GM23248 (cell line): ENCODE measurements at places on chromosomes 1 and 21.

DNA sequence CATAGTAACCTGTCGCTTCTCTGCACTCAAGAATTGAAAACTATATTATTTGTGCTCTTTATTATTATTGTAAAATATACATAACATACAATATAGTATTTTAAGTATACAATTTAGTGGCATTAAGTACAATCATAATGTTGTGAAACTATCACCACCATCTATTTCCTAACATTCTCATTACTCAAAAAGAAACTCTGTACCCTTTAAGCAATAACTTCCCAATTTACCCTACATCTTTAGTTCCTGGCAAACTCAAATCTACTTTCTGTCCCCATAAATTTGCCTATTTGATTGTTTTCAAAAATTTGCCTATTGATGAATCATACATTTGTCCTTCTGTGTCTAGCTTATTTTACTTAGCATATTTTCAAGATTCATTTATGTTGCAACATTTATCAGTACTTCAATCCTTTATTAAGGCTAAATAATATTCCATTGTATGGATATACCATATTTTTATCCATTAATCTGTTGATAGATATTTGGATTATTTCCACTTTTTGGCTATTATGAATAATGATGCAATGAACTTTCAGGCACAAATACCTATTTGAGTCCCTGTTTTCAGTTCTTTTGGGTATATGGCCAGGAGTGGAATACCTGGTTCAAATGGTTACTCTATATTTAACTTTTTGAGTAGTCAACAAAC is 99.6 kb upstream of the DMRTA2 start:
- DNase-seq: no peak

DNA sequence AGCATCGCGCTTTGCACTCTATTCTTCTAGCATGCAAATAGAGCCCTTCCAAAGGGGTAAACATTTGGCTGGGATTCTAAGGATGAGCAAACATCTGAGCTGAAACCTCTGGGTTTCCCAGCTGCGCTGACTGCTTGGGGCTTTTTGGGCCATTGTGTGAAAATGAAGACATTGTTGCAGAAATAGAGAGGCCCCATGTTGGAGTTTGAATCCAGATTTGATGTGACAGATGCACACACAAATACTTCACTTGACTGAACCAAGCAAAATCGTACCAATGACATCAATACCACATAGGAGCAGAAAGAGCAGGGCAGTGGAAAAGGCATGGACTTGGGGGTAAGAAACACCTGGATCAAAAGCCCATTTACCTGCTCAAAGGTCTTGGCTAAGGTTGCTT is 144.6 kb upstream of the HMGB4 start:
- no peak for DNase-seq

- peak; percentile 1 for DNase-seq
Measured at GRCh38 chr1:102790997-102791396, 317.3 kb downstream of the COL11A1 start.

GRCh38 chr1:58718435-58718834 is 18.6 kb upstream of the MYSM1 start:
- peak; percentile 18 for DNase-seq

GRCh38 chr1:59079434-59080140 is 217.3 kb upstream of the FGGY start:
- DNase-seq: peak; percentile 53

- no peak for DNase-seq
Measured at GRCh38 chr1:173580658-173581057, 22.2 kb downstream of the SLC9C2 start.

DNA sequence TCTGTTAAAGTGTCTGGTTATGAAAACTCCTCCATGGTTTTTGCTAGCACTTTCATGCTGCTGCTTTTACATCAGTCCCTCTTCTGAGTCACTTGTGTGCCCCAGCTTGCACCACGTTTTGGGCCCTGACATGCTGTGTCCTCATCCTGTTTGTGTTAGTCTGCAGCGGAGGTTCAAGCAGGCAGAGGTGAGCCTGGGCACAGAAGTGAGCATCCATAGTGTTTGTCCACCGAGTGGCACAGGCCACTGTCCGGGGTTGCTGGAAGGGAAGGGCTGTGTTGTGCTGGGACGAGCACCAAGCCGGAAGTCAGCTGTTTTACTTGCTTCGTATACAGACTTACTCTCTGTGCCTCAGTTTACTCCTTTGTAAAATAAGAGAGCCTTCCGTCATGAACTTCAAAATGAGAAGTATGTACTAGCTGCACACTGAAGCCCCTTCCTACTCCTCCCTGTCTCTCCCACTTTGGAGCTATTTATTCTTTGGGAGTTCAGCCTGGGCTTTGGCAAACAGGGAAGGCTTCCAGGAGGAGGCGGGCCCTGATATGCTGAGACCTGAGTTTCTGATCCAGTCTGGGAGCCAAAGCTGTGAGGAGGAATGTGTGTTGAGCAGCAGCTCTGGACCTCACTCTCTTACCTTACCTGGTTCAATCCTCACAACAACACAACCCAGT is 10.7 kb upstream of the LAPTM5 start:
- no peak for DNase-seq

GRCh38 chr1:108041360-108042142 is 76.6 kb upstream of the VAV3 start:
- no peak for DNase-seq

DNA sequence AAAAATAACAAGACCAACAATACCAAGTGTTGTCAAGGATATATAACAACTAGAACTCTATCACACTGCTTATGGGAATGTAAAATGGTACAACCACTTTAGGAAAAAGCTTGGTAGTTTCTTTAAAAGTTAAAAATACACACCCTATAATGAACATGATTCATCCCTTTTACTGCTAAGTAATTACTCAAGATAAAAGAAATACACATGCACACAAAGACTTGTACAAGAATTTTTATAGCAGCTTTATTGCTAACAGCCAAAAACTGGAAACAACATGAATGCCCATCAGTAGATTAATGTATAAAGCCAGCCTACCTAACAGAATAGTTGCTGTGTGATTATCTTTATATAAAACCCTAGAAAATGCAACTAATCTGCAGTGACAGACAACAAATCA is 10.5 kb upstream of the ZNF644 start:
- DNase-seq: no peak

DNA sequence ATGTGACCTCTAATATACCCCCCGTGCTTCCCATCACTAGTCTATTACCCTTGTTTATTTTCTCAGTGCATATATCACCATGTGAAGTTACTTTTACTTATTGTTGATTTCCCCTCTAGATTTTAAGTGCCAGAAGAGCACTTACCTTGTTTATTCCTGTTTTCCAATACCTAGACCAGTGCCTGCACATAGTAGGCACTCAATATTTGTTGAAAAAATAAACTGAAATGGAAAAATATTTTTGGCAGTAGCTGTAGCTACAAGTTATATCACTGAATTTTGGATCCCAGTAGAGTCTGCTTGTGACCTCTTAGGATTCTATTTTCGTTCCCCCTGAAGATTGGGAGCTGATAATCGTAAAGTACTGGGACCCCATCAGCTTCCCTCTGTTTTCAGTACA is 32.0 kb upstream of the FOXE3 start:
- no peak for DNase-seq

DNA sequence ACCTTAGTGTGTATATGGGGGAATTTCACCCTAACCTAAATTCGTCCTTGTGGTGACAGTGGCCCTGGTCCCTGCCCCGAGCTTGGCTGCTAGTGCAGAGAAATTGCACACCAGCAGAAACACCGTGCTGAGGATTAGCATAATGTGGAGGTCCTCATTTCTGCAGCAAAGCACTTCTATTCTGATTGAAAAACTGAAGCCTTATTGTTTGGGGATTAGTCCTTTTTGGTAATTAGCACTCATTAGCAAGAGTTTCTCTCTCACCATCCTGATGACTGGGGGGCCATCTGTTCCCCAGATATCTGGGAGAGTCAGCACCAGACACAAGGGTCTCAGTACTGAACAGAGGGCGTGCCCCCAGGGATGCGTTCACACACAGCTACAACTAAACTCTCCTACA is 55.2 kb downstream of the AJAP1 start:
- no peak for DNase-seq

- DNase-seq: no peak
Measured at GRCh38 chr21:14955936-14956520, 108.8 kb downstream of the NRIP1 start.

- peak; percentile 84 for DNase-seq
Measured at GRCh38 chr21:45865106-45865835, 116.3 kb upstream of the COL6A1 start.
